ENCODE measurements at places on chromosomes 16 and 17.

- DNase-seq, result no peak
Measured at GRCh38 chr17:50062293-50063243, 6.7 kb downstream of the ITGA3 start.

DNA sequence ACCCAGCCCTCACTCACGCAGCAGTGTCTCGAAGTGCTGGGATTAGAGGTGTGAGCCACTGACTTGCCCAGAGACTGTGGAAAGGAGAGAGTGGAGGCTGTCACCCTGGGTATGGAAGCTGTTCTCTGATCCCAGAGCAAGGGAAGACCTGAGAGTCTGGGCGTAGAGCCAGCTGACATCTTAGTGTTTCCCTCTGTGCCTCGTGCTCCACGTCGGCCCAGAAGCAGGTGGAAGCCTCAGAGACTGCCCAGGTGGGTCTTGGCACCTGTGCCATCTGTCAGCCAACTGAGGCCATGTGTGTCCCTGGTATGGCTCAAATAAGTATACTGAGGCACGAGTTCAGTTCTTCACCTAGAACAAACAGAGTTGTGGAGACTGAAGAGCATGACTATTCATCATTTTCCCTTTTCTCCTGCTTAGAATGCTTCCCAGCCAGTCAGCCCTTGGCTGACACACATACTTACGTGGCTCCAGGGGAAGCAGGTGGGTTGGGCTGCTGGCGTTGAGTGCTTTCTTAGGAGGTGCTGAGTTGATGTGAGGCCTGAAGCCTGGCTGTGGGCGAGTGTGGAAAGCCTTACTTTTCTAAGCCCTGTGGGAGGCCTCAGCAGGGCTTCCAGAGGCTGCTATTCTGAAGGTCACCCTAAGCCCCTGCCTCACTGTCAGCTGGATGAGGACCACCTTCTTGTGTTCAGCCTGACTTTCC, 8.1 kb downstream of the CTRL start:
- DNase-seq, result no peak

GRCh38 chr16:87489434-87490045, 3.3 kb downstream of the ZCCHC14 start:
- DNase-seq, result no peak

DNA sequence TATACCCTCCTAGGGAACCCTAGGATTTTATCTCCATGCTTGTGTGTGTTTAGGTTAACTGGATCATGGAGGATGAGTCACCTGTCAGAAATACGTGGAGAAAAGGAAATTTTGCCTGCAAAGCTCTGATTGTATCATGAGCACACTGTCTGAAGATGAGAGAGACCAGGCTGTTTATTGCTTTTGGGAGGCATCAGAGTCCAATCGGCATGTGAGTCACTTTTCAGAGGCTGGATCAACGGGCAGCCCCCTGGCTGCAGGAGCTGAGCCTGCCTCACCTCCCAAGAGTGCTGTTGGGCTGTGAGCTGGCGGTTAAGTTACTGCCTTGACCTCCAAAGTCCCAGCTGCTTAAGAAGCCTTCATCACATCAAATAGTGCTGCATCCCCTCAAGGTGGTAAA, 41.5 kb upstream of the MED9 start:
- no peak for DNase-seq

DNA sequence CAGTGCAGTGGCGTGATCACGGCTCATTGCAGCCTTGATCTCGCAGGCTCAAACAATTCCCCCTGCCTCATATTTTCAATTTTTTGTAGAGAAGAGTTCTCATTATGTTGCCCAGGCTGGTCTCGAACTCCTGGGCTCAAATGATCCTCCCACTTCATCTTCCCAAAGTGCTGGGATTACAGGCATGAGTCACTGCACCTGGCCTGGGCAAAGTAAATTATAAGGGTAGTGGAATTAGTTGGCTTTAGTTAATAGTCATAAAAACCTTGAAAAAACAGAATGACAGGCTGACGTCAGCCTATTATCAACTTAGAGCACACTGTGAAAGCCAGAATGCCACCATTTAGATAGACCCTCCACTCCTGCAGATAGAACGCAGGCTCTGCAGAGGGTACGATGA, 43.5 kb upstream of the B4GALNT2 start:
- DNase-seq, result no peak

DNA sequence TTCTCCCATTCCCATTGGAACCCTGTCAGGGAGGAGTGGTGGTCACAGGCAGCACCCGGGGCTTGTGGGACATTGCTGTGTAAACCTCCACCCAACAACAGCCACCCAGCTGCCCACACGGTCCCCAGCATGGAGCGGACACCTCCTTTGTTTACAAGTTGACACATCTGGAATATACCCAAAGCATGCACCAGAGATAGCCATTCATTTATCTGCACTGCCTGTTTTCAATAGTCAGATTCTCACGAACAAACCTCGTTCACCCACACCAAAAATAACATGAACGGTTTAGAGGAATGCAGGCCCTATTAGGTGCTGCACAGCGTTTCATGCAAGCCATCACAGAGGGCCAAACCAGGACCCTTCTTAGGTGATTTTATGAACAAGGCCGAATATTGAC, 244.8 kb downstream of the FOXL1 start:
- no peak for DNase-seq

DNA sequence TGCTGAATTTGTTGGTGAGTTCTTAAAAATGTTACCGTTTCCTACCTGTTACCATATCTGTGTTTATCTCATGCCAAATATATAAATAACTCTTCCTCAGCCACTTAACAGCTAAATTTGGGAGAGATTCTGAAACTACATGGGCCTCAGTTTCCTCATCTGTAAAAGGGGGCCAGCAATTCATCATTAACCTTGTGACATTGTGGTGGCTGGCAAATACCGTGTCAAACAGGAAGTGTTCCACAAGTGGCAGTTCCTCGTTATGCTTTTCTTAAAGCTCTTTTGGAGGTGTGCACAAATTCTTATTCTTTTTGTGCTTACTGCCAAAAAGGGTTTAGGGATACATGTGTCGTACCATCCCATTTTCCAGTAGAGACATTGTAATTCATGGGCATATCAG, 220.4 kb upstream of the CACNG5 start:
- DNase-seq, result no peak
